ENCODE measurements at places on chromosomes 12 and 14.

DNA sequence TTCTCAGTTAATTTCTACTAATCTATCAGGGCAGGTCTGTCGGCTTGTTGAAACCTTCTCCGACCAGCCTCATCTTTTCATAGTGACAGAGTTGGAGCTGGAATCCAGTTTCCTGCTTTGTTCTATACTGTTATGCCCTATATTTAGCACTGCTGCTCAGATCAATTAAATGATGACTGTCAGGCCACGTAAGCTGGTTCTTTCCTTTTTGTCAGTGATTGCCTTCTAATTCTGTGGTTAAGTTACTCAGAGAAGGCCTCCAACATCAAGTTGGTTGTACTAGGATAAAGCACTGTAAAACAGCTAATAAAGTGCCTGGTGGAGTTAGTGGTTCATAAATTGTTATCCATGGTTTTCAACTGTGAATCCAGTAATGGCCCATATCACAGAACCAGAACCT is 22.6 kb downstream of the DERA start:
- DNase-seq, result no peak

DNA sequence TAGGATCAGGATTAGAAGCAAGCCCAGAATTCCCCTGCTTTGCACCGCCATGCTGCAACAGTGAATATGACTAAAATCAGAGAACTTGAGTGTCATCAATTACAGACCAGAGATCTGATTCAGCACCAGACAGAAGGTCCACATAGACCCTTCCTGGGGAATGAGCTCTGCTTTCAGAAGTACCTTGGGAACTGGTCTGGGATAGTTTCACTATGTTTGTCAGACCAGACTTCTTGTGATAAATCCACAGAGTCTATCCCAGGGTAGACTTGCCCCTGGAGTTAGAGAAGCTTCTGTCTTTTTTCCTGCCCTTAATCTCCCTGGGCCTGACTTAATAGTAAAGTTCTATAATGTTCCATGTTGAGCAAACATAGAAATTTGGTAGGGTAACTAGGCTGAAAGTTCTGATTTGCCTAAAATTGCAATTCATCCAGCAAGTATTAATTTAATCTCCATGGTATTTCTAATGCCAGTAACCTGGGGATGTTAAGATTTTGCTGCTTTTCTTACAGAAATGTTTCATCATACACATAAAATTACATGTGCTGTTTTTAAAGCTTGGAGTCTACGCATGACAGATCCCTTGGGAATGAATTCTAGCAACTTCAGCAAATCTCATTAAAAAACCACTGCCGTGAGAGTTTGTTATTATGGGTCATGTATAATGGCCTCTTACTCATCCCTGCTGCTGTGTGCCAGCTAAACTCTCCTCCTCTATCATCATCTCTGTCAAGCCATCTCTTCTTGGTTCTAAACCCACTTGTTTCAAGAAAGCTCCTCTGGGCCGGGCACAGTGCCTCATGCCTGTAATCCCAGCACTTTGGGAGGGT is 61.3 kb upstream of the METAP2 start:
- DNase-seq, result no peak

- no peak for DNase-seq
Observed at GRCh38 chr12:57830393-57830792, 11.9 kb upstream of the AVIL start.

DNA sequence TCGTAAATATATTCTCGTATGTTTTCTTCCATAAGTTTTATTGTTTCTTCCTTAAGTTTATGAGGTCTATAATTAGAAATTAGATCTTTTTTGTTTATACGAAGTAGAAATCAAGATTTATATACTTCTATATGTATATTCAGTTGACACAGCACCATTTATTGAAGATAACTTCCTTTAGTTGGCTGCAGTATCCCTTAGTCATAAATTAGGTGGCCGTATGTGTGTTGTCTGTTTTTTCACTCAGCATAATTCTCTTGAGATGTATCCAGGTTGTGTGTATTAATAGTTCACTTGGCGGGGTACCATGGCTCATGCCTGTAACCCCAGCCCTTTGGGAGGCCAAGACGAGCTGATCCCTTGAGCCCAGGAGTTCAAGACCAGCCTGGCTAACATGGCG is 40.5 kb downstream of the CFAP54 start:
- no peak for DNase-seq

DNA sequence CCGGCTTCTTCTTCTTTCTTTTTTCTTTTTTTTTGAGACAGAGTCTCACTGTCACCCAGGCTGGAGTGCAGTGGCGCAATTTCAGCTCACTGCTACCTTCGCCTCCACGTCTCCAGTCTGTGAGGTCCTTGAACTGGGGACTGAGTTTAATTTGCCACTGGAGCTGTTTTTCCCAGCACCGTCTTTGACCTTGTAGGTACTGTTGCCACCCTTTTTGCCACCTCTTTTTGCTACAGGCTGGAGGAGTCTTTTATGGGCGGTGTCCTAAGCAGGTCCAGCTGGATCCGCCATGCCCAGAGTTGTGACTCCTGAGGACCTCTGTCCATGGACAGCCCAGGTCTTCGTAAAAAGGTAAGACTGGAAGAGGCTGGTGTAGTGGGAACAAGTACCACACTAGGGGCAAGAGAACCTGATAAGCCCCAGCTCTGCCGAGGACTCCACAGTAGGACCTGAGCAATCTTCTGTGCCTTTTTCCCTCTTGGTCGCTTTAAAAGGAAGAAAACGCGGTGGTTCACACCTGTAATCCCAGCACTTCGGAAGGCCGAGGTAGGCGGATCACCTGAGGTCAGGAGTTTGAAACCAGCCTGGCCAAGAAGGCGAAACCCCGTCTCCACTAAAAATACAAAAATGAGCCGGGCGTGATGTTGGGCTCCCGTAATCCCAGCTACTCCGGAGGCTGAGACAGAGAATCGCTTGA is 946 bp downstream of the RNU4-2 start:
- peak; percentile 42 for DNase-seq

- DNase-seq, result no peak
Observed at GRCh38 chr12:85363382-85364190, 83.6 kb downstream of the ALX1 start.

GRCh38 chr12:128801879-128802391 is 21.8 kb downstream of the SLC15A4 start:
- DNase-seq, result no peak

All from CD8-positive, alpha-beta T cell (primary cell).